Fibroblast of upper back skin (primary cell): ENCODE measurements at places on chromosomes 4 and X.

DNA sequence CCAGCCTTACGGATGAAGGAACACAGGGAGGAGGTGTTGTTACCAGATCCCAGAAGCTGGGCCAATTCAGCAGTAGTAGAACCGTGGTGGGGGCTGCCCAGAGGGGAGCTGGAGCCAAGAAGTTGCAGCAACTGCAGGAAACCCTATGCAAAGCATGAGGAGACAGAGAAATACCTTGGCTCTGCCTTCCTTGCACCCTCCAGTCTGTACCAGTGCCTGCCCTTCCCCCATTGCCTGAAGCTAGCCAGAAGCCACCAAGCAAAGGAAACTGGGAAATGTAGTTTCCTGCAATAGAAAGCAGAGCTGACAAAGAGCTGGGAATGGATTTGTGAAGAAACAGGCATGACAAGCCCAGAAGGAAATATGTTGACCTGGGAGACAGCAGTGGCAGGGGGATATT lies 108.7 kb upstream of the FUNDC1 start:
- DNase-seq: no peak

- DNase-seq: peak; percentile 1
Measured at GRCh38 chr4:24321616-24322015, 262.7 kb downstream of the DHX15 start.

DNA sequence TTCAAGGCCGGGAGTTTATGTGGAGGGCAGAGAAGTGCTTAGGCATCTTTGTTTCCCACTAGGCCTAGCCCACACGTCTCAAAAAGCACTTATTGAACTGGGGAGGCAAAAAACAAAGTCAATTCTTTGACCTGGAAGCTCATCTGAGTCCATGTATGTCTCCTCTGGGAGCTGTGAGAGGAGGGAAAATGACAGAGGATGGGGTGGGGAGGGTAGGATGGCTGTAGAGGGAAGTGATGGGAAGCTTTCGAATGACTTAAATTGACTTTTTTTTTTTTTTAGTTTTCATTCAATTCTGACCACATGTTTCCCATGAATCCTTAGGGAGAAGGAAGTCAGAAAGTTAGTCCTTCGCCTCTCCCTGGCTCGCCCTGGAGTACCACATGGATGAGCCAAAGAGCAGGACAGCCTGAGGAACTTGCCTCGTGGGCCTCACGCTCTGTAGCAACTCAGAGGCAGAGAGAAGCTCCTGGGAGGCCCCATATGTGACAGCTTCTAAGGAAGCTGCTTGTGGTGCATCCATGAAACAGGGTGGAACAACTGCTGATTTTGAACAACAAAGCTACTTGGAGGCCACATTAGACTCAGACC lies 45.0 kb downstream of the NHSL2 start:
- DNase-seq: no peak

GRCh38 chr4:52249581-52249980 lies 198.5 kb downstream of the SPATA18 start:
- peak; percentile 42 for DNase-seq

GRCh38 chr4:66575008-66575696 lies 904.9 kb upstream of the EPHA5 start:
- DNase-seq: peak; percentile 87

DNA sequence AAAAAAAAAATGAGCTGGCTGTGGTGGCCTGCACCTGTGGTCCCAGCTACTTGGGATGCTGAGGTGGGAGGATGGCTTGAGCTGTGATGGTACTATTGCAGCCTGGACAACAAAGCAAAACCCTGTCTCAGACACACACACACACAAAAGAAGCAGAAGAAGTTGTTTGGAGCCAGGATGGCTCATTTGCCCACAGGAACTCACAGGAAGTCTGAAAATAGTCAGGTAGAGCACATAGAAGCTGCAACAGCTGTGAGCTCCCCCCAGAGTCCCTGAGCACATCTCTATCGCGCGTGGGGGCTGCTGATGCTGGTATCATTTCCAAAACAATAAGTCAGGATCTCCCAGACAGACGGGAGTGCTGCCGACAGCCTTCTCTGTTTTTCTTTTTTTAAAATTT lies 13.4 kb upstream of the DHRSX start:
- no peak for DNase-seq

- no peak for DNase-seq
Measured at GRCh38 chrX:64097891-64098290, 107.6 kb downstream of the AMER1 start.

GRCh38 chr4:74415602-74416300 lies 29.2 kb upstream of the AREG start:
- no peak for DNase-seq

- peak; percentile 32 for DNase-seq
Measured at GRCh38 chrX:115649461-115650063, 88.6 kb downstream of the PLS3 start.

GRCh38 chr4:130545171-130545570 lies 1449.2 kb downstream of the C4orf33 start:
- no peak for DNase-seq

- DNase-seq: no peak
Measured at GRCh38 chr4:39597695-39598381, 40.8 kb downstream of the SMIM14 start.

- DNase-seq: no peak
Measured at GRCh38 chrX:119343856-119344255, 55.3 kb upstream of the SLC25A43 start.

DNA sequence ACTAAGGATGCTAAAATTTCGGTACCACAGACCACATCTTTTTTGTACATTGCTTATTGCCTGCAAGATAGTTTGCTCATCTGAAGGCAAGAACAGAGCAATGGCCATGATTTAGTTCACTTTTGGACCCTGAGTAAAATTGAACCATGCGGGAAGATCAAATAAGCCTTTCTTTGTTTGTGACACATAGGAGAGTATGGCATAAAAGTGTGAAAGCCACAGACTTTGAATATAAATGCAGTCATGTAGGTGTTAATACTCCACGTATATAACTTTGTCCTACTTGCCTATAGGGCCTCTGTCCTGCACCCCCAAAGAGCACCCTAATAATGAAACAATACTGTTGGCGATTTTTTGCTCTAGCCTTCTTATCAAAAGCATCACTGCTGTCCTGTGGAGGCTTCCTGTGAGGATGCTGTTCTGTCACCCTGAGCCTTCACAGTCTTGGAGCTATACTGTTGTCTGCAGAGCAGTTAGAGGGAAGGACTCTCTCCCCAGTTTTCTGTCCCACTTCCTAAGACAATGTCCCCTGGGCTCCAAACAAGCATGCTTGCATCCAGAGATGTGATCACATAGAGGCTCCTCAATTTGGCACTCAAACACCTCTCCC lies 10.2 kb upstream of the CXCL13 start:
- DNase-seq: no peak

DNA sequence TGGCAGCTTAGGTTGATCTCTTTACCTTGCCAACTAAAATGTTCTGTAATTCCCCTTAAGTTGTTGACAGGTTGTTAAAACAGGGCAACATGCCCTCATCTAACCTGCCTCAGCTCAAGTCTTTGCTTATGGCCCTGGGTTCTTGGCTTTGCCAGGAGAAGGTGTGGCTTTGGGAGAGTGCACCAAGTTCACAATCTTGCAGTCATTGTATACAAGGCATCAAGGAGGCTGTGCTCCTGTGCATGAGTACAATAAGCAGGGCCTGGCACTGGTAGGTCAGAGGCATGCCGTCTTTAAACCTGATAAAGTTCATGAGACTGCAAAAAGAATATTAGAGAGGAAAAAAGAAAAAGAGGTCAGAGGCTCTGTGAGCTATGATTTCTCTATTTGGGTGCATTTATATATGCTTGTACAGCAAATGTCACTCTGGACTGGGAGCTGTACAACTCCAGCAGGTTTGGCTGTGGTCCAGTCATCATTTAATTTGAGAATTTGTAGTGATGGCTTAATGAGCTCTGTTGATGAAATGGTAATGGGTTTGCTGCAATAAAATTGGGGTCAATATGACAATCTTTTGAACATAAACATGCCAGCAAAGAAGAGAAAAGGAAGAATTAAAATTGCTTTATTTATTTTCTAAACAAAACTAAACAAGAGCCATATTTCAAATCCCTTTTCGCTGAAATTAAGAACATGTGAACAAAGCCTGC lies 30.3 kb downstream of the AREG start:
- DNase-seq: no peak

GRCh38 chr4:152087335-152087734 lies 326.5 kb upstream of the GATB start:
- no peak for DNase-seq

- no peak for DNase-seq
Measured at GRCh38 chrX:100606753-100607152, 22.0 kb downstream of the TNMD start.

DNA sequence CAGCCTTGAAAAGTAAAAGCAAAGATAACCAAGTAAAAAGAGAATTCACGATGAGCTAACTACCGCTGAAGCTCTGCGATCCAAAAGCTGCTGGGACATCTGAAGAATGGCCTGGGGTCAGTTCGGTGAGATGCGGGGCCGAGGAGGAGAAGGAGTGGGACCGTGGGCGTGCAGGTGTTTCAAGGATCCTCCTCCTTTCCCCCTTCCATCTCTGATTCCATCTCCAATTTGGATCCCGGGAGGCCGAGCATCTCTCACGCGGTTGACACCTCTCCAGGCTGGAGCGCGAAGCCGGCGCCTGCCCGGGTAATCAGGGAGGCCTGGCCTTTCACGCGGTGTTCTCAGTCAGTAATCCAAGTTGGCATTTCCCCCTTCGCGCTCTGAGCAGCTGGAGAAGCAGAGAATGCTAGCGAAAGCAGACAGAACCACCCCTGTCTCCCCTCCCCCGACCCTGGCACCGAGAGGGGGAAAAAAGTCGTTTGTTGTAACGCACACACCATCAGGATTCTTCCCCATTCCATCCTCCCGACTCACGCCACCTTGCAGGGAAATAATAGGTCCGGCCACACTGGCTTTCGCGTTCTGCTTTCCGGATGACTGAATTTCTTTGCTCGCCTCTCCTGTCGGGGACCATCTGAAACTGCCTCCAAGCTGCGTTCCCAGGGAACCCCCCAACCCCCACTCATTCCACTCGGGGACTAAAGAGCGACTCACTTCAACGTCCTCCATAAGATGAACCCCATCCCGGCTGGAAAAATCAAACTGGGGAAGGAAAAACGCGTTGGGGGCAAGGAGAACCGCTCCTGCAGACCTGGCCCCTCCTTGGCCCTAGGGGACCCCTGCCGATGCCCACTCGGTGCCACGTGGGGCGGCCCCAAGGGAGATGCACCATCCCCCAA lies 6.5 kb downstream of the NEUROG2 start:
- peak; percentile 13 for DNase-seq

DNA sequence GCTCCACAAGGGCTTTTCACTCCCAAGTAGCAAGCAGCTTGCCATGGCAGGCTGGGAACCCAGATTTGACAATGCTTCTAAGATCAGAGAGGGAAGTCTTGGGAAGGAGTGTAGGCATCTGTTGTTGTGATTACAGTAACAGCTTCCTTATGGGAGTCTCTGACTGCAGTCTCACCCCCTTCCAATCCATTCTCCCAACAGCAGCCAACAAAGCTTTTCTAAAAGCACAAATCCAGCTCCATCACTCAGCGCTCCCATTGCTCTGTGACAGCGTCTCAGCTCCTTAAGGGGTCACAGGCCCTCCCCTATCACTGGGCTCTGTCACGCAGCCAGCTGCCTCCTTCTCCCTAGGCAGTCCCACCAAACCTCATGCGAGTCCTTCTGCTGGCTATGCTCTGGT lies 7.1 kb downstream of the IGFBP7 start:
- no peak for DNase-seq

DNA sequence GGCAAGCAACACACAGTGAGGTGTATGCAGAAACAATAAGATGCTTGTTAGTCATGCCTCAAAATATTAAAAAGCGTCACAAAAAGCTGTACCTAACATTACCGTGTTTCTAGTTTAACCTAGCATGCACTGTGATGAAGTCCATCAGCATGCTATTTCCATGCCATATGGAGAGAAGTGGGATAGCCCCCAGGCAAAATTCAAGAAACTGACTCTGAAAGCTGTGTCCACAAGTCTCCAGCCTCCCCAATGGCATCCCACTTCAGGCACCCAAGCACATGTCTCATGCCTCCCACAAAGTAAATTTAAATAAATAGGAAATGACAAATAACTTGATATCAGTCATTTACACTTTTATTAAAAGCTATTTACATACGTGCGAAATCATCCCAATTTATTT lies 10.8 kb downstream of the GABRA2 start:
- DNase-seq: no peak

DNA sequence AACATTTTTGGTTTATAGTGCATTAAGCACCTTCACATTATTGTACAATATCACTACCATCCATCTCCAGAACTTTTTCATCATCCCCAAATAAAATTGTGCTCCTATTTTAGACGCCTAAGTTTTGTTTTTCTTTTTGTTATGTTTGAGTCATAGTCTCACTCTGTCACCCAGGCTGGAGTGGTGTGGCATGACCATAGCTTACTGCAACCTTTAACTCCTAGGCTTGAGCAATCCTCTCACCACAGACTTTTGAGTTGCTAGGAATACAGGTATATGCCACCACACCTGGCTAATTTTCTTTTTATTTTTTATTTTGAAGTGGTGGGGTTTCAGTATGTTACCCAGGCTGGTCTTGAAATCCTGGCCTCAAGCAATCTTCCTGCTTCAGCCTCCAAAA lies 33.9 kb downstream of the PRSS12 start:
- DNase-seq: no peak

- peak; percentile 49 for DNase-seq
Measured at GRCh38 chr4:186570193-186570996, 15.0 kb upstream of the MTNR1A start.

DNA sequence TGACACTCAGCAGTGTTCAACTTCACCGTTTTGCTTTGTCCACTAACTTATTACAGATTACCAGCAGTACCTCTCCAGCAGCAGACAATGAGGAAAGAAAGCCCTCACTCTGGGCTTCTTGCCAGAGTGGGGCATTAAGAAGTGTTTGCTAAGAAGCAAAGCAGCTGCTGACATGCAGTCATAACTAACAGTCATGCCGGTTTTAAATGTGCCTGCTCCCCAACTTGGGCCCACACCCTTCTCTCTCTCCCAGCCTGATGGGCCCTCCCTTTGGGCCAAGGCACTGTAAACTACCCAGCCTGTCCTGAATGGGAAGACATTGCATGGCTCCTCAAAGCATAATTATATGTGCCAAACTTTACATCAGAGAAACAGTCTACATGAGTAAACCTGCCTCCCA lies 54.6 kb upstream of the HHIP start:
- DNase-seq: peak; percentile 90

GRCh38 chr4:26131711-26132110 lies 189.1 kb upstream of the RBPJ start:
- no peak for DNase-seq

- DNase-seq: no peak
Measured at GRCh38 chrX:38431525-38431924, 79.1 kb downstream of the OTC start.

- DNase-seq: peak; percentile 31
Measured at GRCh38 chr4:70818173-70818855, 21.4 kb downstream of the GRSF1 start.

GRCh38 chr4:5780831-5781480 lies 70.0 kb downstream of the EVC start:
- DNase-seq: peak; percentile 68
